IMR-90 (cell line): ENCODE measurements at places on chromosomes 1 and 21. TPM values are rescaled to one million over a fixed set of nuclear protein-coding genes. Genes with fewer than 3 reads are reported as not detected.

GRCh38 chr1:97508653-97509218 is 412.1 kb downstream of the DPYD start:
- no peak overlapping the region for H3K27ac ChIP-seq
- no peak for DNase-seq
- no peak overlapping the region for H3K4me3 ChIP-seq
- H3K36me3 ChIP-seq = 0 out of 2 replicates have a peak, but pooled peaks cover 2% of the 10 kb centered on the region
- H3K27me3 ChIP-seq = no peaks in the 10 kb centered on the region
- no peaks in the 10 kb centered on the region for H3K4me1 ChIP-seq

- DNase-seq = no peak
- H3K27me3 ChIP-seq = no peaks in the 10 kb centered on the region
- H3K36me3 ChIP-seq = no peaks in the 10 kb centered on the region
- no peaks in the 10 kb centered on the region for H3K4me1 ChIP-seq
- H3K27ac ChIP-seq = no peak overlapping the region
- H3K4me3 ChIP-seq = no peak overlapping the region
Observed at GRCh38 chr1:110879758-110880606, 7.0 kb downstream of the CD53 start.

DNA sequence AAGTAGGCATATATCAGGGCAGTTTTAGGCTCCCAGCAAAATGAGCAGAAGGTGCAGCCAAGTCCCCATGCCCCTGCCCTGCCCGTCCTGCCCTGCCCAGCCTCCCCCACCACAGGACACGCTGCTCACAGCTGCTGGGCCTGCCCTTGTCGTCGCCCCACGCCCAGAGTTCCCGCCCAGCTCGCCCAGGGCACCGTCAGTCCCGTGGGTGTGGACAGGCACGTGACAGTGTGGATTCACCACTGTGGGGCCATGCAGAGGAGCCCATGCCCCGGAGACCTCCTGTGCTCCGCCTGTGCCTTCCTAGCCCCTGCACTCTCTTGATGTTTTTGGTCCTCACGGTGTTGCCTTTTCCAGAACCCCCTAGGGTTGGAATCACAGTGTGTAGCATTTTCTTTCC is 7.0 kb downstream of the FAAP20 start:
- H3K4me1 ChIP-seq = peaks cover 22% of the 10 kb centered on the region
- peaks cover 9% of the 10 kb centered on the region; the same call in 1 of the 2 replicates for H3K36me3 ChIP-seq
- no peaks in the 10 kb centered on the region for H3K27me3 ChIP-seq
- H3K4me3 ChIP-seq = no peak overlapping the region

DNA sequence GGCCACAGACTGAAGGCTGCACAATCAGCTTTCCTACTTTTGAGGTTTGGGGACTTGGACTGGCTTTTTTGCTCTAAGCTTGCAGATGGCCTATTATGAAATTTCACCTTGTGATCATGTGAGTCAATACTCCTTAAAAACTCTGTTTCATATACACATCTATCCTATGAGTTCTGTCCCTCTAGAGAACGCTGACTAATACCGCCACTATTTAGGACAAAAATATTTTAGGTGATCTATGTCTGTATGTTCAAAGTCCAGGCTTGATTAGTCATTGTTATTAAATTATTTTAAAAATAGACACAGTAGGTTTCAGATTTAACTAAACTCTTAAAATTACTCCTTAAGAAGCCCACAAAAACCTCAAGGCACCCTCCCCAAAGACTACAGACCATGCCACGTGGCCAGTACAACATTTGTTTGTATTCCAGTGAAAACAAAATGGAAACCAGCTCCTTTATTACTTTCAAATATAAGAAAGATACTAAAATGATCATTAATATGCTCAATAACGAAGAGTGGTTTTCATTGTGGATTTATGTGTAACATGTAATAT is 63.1 kb downstream of the TMPRSS15 start:
- no peak overlapping the region for H3K27ac ChIP-seq
- H3K4me3 ChIP-seq = no peak overlapping the region
- no peak for DNase-seq
- no peaks in the 10 kb centered on the region for H3K36me3 ChIP-seq
- no peaks in the 10 kb centered on the region for H3K4me1 ChIP-seq
- no peaks in the 10 kb centered on the region for H3K27me3 ChIP-seq

GRCh38 chr1:169874229-169874628 is 19.5 kb downstream of the SCYL3 start:
- H3K27ac ChIP-seq = 0 out of 2 replicates have a peak overlapping the region, but pooled peaks have one; percentile 19
- peak; percentile 84 for DNase-seq
- peaks cover 9% of the 10 kb centered on the region; the same call in 1 of the 2 replicates for H3K4me1 ChIP-seq
- no peak overlapping the region for H3K4me3 ChIP-seq
- H3K27me3 ChIP-seq = no peaks in the 10 kb centered on the region
- H3K36me3 ChIP-seq = peaks cover 28% of the 10 kb centered on the region

- H3K27me3 ChIP-seq = no peaks in the 10 kb centered on the region
- peaks cover 4% of the 10 kb centered on the region for H3K4me1 ChIP-seq
- H3K27ac ChIP-seq = no peak overlapping the region
- no peak overlapping the region for H3K4me3 ChIP-seq
- no peak for DNase-seq
Observed at GRCh38 chr1:27476237-27476636, 13.7 kb downstream of the WASF2 start.

DNA sequence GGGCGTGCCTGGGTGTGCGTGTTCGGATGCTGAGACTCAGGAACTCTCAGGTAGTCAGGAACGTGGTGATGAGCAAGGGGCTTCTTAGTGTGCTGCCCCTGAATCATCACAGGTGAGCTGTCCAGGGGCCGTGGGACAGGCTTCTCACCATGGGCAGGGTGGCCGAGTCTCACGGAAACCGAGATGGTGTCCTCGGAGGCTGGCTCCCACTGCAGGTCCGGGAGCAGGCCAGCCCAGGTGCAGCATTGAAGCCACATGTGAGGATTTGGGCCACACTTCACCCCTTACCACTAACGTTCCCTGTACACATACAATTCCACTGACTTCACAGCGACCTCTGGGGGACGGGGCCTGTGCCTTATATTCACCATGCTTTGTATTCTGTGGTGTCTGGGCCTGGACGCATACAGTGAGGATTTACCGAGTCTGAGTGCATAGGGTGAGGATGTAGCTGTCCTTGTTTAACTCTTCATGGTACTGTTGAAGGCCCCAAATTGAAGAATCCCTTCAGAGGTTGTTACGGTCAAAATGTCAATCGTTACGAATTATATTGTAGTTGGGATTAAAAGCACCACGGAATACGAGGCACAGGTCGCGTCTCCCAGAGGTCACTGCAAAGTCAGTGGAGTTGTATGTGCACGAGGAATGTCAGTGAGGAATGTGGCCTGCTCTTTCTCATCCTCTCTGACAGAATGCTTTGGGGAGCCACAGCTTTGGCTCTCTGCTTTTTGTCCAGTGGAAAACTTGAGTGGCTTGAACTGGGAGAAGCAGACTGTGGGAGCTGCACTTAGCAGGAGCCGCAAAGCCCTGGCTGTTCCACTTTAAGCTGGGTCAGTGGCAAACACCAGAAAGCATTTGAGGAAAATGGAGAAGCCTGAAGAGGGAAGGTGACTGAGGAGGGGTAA is 95.3 kb downstream of the MTR start:
- no peak for DNase-seq
- no peak overlapping the region for H3K27ac ChIP-seq
- no peaks in the 10 kb centered on the region for H3K27me3 ChIP-seq
- H3K4me1 ChIP-seq = no peaks in the 10 kb centered on the region

DNA sequence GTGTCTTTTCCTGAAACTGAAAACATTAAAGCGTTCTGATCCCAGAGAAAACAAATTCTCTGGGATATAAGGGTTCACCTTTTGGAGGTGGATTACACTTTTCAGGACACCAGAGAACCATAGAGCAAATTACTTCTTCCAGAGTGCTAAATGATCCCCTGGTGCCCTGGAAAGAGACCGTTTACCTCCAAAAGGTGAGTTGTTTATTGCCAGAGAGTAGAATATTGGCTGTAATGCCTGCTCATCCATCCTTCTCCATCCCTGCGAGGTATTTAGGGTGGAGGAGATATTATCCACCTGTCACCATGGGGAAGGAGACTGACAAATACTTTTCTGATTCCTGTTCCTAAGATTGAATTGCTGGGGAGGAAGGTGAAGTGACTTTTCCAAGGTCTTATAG is 30.4 kb downstream of the PBX1 start:
- DNase-seq = no peak
- H3K36me3 ChIP-seq = peaks cover 11% of the 10 kb centered on the region; the same call in 1 of the 2 replicates
- no peaks in the 10 kb centered on the region for H3K27me3 ChIP-seq
- H3K4me3 ChIP-seq = no peak overlapping the region

GRCh38 chr1:108828074-108828961 is 28.6 kb downstream of the AKNAD1 start:
- H3K36me3 ChIP-seq = no peaks in the 10 kb centered on the region
- H3K4me1 ChIP-seq = peaks cover 18% of the 10 kb centered on the region
- no peak overlapping the region for H3K4me3 ChIP-seq

GRCh38 chr1:199855580-199855979 is 171.9 kb upstream of the NR5A2 start:
- no peaks in the 10 kb centered on the region for H3K27me3 ChIP-seq
- H3K4me3 ChIP-seq = no peak overlapping the region
- DNase-seq = peak; percentile 68
- no peaks in the 10 kb centered on the region for H3K36me3 ChIP-seq
- H3K27ac ChIP-seq = no peak overlapping the region

GRCh38 chr1:234288946-234289345 is 84.3 kb upstream of the COA6 start:
- no peak for DNase-seq
- H3K27ac ChIP-seq = no peak overlapping the region
- no peaks in the 10 kb centered on the region for H3K4me1 ChIP-seq
- H3K27me3 ChIP-seq = no peaks in the 10 kb centered on the region
- no peaks in the 10 kb centered on the region for H3K36me3 ChIP-seq

- no peak overlapping the region for H3K4me3 ChIP-seq
- H3K4me1 ChIP-seq = no peaks in the 10 kb centered on the region
- H3K27me3 ChIP-seq = peaks cover 2% of the 10 kb centered on the region; the same call in 1 of the 2 replicates
- H3K27ac ChIP-seq = no peak overlapping the region
Observed at GRCh38 chr1:18972531-18972930, 16.1 kb upstream of the IFFO2 start.

GRCh38 chr1:20442920-20443625 is 42.9 kb downstream of the CAMK2N1 start:
- peaks cover 4% of the 10 kb centered on the region for H3K27me3 ChIP-seq
- no peaks in the 10 kb centered on the region for H3K4me1 ChIP-seq
- no peak overlapping the region for H3K27ac ChIP-seq
- no peak overlapping the region for H3K4me3 ChIP-seq

GRCh38 chr1:9843576-9843945 is 19.8 kb upstream of the CLSTN1 start:
- peaks cover 2% of the 10 kb centered on the region; the same call in 1 of the 2 replicates for H3K4me1 ChIP-seq
- H3K27me3 ChIP-seq = no peaks in the 10 kb centered on the region; the same call in 1 of the 2 replicates
- no peaks in the 10 kb centered on the region for H3K36me3 ChIP-seq
- no peak overlapping the region for H3K27ac ChIP-seq
- DNase-seq = no peak

DNA sequence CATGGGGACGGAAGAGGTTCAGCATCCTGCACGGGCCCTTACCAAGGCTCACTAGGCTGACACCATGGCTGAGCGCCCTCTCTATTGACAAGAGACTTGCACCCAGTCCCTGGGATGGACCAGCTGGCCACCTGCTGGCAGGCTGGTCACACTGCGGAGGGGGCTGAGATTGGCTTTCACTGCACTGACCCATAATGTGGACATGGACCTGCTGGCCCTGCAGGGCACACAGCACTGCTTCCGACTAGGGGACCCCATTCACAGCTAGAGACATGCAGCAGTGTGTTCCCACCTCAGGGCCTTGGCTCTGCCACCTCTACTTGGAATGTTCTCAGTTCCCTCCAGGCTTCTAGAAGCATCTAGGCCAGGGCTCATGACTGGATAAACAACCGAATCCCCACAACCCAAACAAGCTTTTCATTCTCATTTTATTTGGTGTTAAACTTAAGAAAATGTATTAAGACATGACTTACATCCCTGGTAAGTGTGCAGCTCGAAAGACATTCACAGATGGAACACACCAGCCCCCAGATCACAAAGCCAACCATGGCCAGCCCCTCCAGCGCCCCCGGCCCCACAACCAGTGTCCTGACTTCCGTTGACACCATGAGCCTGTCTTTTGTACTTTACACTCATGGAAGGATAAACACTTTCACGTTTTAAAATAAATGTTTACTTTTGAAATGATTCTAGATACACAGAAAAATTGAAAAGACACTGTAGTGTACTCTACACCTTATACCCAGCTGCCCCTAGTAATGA is 9.3 kb upstream of the SRARP start:
- no peak overlapping the region for H3K27ac ChIP-seq
- no peaks in the 10 kb centered on the region for H3K36me3 ChIP-seq
- peak; percentile 56 for DNase-seq
- peaks cover 2% of the 10 kb centered on the region; the same call in 1 of the 2 replicates for H3K4me1 ChIP-seq

DNA sequence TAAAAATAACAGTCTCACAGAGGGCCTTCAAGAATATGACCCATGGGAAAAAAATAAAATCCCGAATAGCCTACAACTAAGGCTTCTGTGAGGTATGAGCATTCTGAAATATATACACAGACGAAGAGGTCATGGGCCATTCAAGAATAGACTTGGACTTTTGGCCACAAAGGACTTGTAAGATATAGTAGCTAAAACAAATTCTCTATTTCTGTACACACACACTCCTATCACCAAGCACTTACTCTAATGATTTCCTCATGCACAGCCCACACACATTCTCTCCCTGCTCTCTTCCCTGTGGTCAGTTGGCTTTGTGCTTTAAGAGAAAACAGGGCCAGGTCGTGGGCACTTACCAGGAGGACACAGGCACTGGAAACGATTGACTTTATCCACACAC is 69.7 kb upstream of the ADAM30 start:
- peak; percentile 90 for DNase-seq
- H3K4me3 ChIP-seq = no peak overlapping the region
- H3K36me3 ChIP-seq = peaks cover 30% of the 10 kb centered on the region
- H3K27me3 ChIP-seq = no peaks in the 10 kb centered on the region
- no peak overlapping the region for H3K27ac ChIP-seq
- peaks cover 16% of the 10 kb centered on the region for H3K4me1 ChIP-seq

The LCA5L gene
- total RNA-seq = 0.18 and 0.28 TPM in 2 replicates

The ABCB10 gene
- 10.9 and 13.3 TPM in 2 replicates for total RNA-seq

The TNFSF4 gene
- total RNA-seq = 19.7 and 23.6 TPM in 2 replicates

The LCE1E gene
- total RNA-seq = not detected in 2 replicates

The OR2T33 gene
- total RNA-seq = not detected in 2 replicates

The HYI gene
- total RNA-seq = 21.5 and 25.0 TPM in 2 replicates

The RBM11 gene
- total RNA-seq = under 0.01 and 0.18 TPM in 2 replicates

The RNASEL gene
- 6.4 and 6.5 TPM in 2 replicates for total RNA-seq

The IRF2BP2 gene
- 37.2 and 47.0 TPM in 2 replicates for total RNA-seq

The GJA5 gene
- total RNA-seq = not detected in 2 replicates

The FOXD2 gene
- under 0.01 TPM in 2 replicates for total RNA-seq

The LMOD1 gene
- 44.4 and 53.2 TPM in 2 replicates for total RNA-seq

The NBPF19 gene
- total RNA-seq = 7.7 and 8.9 TPM in 2 replicates

The SAMSN1 gene
- not detected in 2 replicates for total RNA-seq

The TRPM2 gene
- total RNA-seq = not detected in 2 replicates
